ENCODE measurements at places on chromosomes 7 and 10. TPM values are rescaled to one million over a fixed set of nuclear protein-coding genes. Genes with fewer than 3 reads are reported as not detected.

Gene PRKG1
- 39.4 TPM for total RNA-seq

Gene TACC2
- total RNA-seq: 198 TPM

DNA sequence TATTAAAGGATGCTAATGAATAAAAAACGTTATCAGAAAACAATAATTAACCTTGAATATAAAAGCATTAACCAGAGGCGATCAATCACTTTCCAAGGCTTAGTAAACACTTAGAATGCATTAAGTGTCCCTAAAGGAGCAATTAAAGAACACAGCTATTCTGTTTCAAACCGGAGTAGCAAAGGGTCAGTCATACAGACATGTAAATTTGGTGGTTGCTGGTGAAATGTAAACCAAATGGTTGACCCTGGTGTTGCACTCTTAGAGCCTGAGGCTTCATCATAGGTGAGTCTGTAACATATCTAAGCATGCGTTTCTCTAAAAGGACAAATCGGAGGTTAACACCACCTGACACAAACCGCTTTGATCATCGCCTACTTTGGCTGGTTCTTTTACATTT, 1280.1 kb downstream of the TYW1 start:
- DNase-seq: no peak

- no peak for DNase-seq
These were observed 56.3 kb downstream of the DENND2A start for GRCh38 chr7:140584195-140584851.

DNA sequence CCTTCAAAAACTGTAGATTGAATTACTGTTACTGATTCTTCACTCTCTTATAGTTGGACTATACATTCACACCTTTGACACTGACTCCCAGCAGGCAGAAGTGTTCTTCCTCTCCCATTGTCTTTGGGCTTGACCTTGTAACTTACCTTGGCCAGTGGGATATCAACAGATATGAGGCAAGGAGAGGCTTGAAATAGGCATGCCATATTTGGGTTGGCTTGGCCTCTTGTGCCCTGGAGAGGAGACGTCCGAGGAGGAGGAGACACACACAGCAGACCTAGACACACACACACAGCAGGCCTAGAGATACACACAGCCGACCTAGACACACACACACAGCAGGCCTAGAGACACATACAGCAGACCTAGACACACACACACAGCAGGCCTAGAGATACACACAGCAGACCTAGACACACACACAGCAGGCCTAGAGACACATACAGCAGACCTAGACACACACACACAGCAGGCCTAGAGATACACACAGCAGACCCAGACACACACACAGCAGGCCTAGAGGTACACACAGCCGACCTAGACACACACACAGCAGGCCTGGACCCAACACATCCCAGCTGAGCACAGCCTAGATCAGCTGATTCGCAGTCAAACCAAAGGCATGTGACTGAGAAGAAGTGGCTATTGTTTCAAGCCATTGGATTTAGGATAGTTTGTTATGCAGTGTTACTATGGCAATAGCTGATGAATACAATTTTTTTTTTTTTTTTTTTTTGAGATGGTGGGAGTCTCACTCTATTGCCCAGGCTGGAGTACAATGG, 12.5 kb upstream of the GNA12 start:
- no peak for DNase-seq

- DNase-seq: no peak
These were observed 89.3 kb upstream of the PRKCQ start for GRCh38 chr10:6669269-6669859.

Gene LHPP
- 4.9 TPM for total RNA-seq

GRCh38 chr7:28371846-28372245, 40.5 kb upstream of the CREB5 start:
- DNase-seq: no peak

Gene CCDC136
- 7.8 TPM for total RNA-seq

DNA sequence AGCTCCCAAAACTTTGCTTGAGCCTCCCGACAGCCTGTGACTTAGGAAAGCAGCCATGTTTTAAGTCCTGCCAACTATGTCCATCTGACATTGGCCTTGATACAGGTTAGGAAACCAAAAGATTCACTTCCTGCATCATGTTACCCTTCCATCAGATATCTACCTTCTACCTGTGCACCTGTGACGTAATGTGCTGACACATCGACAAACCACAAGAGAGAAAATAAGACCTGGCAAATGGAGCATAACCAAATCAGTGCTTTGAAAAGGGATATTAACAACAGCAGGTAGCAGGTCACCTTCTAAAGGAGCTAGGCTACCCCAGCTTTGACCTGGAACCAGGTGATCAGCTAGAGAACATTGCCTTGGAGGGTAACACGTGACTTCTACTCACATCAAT, 14.8 kb upstream of the PRR15 start:
- DNase-seq: no peak

DNA sequence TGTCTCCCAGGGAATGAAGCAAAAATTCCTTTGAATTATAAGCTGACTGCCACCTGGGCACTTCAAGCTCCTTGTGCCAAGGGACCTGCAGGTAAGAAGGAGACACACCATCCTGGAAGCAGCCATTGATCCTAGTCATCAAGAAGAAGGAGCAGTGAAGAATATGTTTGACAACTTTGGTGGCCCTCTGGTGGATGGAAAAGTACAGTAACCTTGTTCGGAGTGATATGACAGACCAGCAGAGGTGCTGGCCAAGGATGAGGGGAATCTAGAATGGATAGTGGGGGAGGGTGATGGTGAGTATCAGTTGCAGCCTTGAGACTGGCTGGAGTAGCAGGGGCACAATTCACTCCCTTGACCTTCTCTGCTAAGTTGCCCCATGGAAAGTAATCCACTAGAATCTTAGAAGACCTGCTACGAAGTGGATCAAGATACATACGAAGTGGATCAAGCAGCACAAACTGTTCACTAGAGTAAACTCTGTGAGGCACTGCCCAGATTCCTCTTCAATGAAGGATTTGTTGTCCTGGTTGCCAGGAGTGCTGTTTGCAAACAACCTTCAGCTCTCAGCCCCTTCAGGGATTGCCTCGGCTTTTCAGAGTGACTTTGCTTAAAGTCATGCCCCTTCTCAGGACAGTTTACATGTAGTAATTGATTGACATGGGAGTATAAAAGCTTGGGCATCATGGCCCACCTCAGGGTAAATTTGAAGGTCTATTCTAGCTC, 44.8 kb upstream of the ORC5 start:
- DNase-seq: no peak

- no peak for DNase-seq
These were observed 61.7 kb downstream of the PALD1 start for GRCh38 chr10:70540089-70540788.

DNA sequence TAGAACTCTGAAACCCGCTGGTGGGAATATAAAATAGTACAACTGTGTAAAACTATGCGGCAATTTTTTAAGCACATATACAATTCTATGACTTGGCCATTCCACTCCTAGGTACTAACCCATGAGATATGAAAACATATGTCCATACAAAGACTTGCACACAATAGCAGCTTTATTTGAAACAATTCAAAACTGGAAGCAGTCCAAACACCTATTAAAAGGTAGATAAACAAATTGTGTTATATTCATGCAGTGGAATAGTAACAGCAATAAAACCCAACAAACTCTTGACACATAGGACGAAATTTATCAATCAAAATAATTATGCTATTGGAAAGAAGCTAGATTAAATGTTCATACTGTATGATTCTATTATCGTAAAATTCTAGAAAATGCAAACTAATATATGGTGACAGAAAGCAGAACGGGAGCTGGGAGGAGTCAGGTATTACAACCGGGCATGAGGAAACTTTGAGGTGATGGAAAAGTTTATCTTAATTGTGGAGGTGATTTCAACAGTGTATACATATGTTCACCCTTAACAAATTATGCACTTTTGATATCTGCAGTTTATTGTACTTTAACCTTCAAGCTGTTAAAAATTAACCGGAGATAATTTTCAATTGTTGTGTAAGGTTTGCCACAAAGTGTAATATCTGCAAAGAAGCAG, 803 bp upstream of the STK31 start:
- no peak for DNase-seq

GRCh38 chr7:40477094-40477493, 342.3 kb downstream of the SUGCT start:
- no peak for DNase-seq

Gene OR2A5
- total RNA-seq: not detected

GRCh38 chr10:31822150-31822549, 106.5 kb downstream of the ARHGAP12 start:
- DNase-seq: no peak

DNA sequence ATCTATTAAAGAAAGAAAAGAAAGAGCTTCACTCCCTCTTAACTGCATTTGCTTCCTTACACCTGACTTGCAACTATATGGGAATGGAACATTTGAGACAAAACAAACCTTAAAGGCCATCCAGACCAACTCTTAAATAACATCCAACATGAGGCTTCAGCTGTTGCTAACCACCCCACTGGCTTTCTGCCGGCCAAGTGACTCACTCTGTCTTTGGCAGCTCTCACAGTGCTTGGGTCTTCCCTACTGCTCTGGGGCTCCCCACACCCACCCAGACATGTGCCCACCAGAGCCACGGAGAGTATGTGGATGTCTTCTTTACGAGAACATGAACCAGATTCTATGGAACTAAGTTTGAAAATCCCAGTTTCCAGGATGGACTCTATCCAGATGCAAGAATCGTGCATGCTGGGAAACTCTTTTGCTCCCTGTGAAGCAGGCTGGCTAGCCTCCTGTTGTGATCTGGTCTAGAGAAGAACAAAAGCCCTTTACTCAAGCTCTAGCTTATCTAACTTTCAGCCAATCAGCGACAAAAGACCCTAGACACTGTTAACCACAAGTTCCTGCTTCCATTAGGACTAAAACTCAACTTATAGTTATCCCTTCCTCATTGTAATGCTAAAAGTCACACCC, 245.7 kb downstream of the TCERG1L start:
- DNase-seq: no peak

DNA sequence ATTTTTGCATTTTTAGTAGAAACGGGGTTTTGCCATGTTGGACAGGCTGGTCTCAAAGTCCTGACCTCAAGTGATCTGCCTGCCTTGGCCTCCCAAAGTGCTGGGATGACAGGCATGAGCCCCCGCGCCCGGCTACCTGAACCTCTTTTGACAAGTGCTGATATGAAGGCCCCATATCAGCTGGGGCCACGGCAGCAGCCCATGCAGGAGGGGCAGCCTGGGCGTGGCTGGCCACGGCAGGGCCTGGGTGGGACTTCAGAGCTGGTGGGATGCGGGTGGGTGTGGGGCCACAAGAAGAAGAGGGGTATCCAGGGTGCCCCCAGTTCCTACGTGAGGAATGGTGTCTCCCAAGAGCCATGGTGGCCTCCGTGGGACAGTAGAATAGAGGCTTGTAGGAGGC, 6.9 kb downstream of the LRRC27 start:
- DNase-seq: no peak

GRCh38 chr7:128380483-128381106, 19.1 kb upstream of the PRRT4 start:
- no peak for DNase-seq

Gene OR2A7
- 0.17 TPM for total RNA-seq

All from gastrocnemius medialis (tissue), 4 donors.